ENCODE measurements at places on chromosomes 16 and 17.

DNA sequence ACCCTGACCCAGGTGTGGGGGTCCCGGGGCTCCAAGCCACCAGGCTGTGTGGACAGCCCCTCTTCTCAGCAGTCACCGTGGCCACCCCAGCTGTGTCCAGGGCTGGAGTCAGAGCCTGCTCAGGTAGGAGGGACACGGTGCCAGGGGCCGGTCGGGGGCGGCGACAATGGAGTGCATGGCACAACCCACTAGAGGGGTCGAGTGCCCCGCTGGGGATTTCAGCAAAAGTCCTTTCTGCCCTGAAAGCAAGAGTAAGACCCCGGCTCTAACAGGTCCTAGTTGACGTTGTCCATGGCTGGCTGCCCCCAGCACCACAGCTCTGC is 11.3 kb downstream of the UTS2R start:
- no peak for DNase-seq

GRCh38 chr17:4007346-4008081 is 43.3 kb upstream of the ATP2A3 start:
- no peak for DNase-seq

GRCh38 chr16:4566144-4566543 is 10.0 kb downstream of the C16orf96 start:
- DNase-seq = no peak

DNA sequence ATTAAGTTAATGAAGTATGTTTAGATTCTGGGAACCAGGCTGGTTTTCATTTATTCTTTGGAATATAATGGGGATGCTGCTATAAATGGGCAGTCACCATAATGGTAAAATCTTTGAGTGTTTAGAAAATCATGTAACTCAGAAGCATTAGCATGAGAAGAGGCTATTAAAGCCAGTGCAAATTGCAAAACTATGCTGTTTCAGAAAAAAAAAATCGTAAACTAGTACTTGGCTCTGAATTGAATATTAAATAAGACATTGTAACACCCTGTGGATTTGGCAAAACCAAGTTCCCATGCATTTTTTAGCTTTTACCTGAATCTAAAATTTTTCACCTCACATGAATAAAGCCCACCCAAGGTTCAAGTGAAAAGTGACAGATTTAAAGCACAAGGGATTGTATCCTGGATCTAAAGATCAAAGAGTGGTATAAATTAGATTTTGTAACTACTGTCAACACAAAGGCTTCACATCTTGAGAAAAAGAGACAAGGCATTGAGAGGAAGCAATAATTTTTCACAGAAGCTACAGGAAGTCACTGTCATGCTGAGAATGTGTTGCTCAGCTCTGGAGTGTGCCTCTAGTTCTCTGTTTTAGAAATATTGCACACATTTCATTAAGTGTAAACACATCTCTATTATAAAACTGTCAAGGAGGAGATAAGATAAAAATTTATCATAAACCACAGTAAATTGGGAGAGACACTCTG is 142.2 kb downstream of the ABCA8 start:
- no peak for DNase-seq

- DNase-seq = no peak
Observed at GRCh38 chr17:14067347-14067746, 2.0 kb upstream of the COX10 start.

GRCh38 chr17:9200699-9201359 is 179.5 kb downstream of the NTN1 start:
- DNase-seq = no peak

DNA sequence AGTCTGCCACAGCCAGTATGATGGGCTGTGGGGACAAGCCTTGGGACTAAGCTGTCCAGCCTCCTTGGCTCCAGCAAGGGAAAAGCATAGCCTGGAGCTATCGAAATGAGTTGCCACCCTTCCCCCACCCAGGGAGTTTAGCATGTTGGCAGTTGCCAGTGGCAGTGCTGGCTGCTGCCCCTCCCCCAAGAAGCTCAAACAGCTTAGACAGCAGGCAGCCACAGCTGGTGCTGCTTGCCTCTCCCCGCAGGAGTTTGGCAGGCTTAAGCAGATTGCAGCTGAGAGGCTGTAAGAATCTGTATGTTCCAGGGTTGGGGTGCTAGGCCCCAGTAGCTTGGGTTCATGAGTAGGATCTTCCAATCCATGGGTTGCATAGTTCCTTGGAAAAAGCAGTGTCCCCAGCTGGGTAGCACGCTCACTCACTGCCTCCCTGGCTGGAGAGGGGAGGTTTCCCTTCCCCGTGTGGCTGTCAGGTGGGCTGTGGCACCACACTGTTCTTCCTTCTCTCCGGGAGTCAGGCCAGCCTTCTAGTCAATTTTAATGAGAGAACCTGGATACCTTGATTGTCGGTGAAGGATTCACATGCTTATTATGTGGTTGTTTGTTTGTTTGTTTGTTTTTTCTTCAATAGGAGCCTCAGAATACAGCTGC is 506.1 kb downstream of the CDH11 start:
- no peak for DNase-seq

GRCh38 chr16:65846210-65846602 is 520.3 kb upstream of the CDH5 start:
- no peak for DNase-seq

DNA sequence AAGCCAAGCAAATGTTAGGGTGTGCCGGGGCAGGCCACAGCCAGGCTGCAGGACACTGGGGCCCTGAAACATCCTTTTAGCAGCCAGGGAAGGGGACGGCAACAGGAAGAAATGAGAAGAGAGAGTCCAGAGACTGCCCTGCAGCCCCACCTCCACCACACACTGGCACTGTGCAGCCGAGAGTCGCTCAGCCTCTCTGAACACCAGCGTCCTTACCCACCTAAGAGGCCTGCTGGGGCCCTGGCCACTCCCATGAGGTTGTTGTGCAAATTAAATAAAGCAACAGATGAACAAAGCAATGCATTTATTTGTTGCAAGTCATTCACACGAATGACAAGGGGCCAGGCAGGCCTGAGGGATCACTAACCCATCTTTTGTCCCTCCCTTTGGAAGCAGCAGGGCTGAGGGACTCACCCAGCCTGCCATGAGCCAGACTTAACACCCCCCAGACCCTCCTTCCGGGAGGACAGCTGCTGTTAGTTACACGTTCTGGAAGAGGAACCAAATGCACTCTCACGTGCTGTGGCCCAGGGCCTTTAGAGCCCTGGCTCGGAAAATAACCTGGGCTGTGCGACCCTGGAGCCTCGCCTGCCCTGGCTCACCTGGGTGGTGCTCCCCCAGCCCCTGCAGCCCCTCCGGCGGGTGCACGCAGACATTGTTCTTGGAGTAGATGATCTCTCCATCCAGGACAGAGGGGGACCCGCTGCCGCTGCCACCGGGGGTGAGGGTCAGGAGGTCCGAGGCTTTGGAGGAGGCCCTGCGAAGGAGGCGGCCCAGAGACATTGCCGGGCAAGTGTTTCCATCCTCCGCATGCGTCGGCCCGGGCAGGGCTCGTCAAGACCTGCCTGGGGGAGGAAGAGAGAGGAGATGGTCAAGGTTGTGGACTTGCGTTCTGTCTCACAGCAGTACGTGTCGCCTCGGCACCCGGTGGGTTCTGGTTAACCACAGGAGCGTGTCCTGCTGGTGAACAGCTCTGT is 22.6 kb downstream of the TBC1D16 start:
- DNase-seq = no peak

GRCh38 chr16:66486199-66486772 is 59.2 kb downstream of the BEAN1 start:
- no peak for DNase-seq

DNA sequence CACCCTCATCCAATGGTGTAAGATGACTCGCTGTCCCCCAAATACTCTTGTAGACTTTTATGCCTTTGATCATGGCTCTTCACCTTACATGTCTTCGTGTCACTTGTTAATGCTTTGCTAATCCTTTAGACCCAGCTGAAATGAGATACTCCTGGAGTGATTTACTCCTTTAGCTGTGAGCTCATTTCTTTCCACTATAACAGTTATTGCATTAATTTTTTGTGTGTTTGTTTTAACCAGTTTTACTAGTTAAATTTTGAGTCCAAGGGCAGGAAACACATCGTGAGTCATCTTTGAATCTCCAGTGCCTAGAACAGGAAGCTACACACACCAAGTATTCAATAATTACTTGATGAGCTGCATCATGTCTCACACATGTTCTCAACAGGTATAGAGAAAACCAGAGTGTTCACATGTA is 6.5 kb upstream of the CTCF start:
- DNase-seq = no peak

DNA sequence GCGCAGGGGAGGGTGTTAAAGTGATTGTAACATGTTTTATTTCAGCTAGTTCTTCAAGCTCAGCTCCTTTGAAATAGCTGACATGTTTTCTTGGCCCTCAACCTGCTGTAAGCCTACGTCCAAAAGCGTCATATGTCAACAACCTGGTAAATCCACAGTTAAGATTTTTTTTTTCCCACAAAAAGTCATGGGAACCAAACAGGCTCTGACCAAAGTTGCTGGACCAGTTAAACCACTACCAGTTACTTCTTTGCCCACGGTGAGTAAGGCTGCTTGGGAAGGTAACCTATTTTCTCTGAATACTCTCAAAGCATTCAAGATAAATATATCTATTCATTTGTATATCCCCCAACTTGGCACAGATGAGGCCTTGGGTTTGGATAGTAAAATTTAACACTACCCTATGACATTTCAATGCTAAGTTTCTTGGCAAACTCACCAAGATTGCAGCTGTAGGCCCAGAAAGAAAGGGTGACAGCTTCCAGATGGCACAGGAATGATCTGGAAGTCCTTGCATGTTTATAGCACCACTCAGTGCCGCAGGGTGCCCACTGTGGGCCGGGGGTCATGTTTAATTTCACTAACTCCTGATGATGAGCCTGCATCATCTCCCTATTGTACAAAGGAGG is 166.2 kb downstream of the XYLT1 start:
- DNase-seq = no peak

DNA sequence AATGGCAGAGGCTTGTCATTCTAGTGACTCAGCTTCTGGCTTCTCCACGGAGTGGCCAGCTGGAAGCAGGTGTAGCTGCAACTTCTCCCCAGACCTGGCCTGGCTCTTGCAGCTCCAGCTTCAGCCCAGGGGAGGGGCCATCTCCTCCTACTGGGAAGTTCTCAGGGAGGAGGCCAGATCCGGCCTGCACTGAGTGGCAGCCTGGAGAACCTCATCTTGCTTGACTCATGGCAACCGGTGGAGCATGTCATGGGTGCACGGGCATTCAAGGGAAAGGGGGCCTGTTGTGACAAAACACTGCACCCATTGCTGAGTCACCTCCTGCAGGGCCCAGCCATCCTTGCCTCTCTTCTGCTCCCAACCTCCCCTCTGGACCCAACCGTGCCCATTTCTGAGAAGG is 273.9 kb upstream of the MAF start:
- DNase-seq = no peak

DNA sequence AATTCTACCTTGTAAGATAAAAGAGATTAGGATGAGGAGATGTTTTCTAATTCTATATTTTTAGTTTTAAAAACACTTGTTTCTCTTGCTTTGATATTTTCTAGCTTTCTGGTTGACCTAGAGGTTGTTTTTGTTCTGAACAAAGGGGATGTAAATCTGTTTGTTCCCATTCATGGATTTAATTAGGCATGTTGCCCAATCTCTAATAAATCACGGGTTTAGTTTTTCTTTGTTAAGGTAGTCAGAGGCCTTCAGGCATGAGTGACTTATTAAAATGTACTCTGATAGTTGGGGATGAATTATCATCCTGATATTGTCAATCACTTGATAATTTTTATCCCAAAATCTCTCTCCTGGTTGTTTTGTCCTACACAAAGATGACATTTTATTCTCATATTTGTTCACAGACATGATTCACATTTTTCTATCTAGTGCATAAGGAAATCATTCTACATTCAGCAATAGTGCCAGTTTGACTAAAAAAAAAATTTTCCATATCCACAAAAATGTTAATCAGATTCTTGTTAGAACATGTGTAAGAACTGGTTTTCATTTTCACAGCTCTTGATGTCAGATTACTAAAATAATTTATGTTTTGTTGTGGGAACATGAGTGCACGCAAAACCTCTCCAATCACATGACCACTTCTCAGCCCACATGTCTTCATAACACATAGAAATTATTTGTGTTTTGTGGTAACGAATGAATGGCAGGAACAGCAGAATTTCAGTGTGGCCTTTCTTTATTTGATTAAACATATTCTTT is 95.7 kb upstream of the AKTIP start:
- no peak for DNase-seq

Measured in stimulated activated CD8-positive, alpha-beta memory T cell treated with anti-CD3 and anti-CD28 coated beads, Interleukin-7, amount 100 ng/mL, for 1 hour (primary cell).